CD4-positive, alpha-beta T cell treated with Interleukin-1 beta for 1 hour (primary cell): ENCODE measurements at places on chromosomes 7 and 10.

- no peak for DNase-seq
These were observed 386.4 kb downstream of the ETV1 start for GRCh38 chr7:13603016-13603415.

GRCh38 chr7:94003446-94004023 is 620 bp downstream of the BET1 start:
- DNase-seq, result no peak

DNA sequence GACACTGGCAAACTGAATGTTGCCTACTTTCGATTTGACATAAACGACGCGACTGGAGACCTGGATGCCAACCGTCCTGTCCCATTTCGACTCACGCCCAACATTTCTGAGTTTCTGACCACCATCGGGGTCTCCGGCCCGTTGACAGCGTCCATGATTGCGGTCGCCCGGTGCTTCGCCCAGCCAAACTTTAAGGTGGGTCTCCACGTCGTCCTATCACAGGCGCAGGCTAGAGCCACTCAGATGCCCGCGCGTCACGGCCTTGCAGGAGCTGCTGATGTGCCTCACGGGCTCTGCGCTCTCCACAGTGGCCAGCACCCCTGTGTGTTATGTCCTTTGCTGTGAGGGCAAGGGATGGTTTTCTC is 132.6 kb downstream of the SMURF1 start:
- DNase-seq, result no peak

DNA sequence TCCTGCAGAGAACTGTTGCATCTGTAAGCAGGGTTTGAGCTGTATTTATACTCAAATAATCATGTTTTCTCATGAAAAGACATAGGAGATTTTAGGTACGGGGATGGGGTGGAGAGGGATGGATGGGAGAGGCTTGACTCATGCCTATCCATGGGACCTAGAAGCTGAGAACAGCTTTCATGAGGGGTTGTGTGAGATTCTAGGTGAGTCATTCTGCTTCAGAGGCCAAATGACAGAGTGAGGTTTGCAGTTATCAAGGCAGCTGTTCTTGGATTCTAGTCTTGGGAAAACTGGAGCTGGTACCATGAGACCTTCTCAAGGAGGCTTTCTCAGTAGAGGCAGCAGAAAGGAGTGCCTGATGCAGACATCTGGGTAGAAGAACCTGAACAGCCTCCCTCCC is 746.9 kb downstream of the TYW1 start:
- DNase-seq, result no peak

DNA sequence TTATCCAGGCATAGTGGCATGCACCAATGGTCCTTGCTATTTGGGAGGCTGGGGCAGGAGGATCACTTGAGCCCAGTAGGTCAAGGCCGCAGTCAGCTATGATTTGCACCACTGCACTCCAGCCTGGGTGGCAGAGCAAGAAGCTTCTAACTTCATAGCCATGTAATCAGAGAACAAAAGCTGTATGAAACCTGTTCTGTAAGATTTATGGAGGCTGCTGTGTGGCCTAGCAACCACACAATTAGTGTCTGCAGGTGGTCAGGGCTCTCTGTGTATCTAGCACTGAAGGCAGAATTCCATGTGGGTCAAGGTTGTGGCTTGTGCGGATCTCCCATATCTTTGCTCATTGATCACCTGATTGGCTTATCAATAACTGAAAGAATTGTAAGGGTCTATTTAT is 221.5 kb upstream of the FOXK1 start:
- no peak for DNase-seq

DNA sequence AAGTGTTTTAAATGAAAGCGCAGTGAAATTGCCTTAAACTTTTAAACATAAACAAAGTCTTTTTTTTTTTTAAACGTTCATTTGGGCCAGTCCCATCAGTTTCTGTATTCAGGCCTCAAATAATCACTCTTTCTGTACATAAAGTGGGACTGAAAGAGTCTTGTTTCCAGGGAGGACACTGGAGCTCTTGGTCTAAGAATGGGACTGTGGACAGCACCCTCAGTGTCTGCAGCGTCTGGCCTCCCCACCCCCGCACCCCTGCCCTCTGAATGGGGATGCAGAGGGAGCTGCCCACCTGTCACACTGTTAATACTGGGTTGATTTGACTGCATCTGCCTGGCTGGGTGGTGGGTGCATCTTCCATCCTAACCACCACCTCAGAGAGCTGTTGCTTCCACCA is 5.2 kb downstream of the ZNF365 start:
- DNase-seq, result no peak

- DNase-seq, result no peak
These were observed 699.5 kb downstream of the LRMDA start for GRCh38 chr10:76130892-76131291.
